ENCODE measurements at places on chromosomes 11 and 22. TPM values are rescaled to one million over a fixed set of nuclear protein-coding genes. Genes with fewer than 3 reads are reported as not detected.

- no peaks in the 10 kb centered on the region for H3K4me1 ChIP-seq
- H3K4me3 ChIP-seq = no peak overlapping the region
- no peak overlapping the region for H3K27ac ChIP-seq
- peaks cover 2% of the 10 kb centered on the region for H3K36me3 ChIP-seq
- DNase-seq = no peak
Measured at GRCh38 chr22:42637555-42637954, 2.8 kb downstream of the ATP5MGL start.

GRCh38 chr11:77206264-77207018 is 78.4 kb downstream of the MYO7A start:
- H3K4me1 ChIP-seq = no peaks in the 10 kb centered on the region
- H3K27ac ChIP-seq = no peak overlapping the region
- H3K4me3 ChIP-seq = no peak overlapping the region
- no peak for DNase-seq

- no peaks in the 10 kb centered on the region for H3K36me3 ChIP-seq
- H3K4me1 ChIP-seq = no peaks in the 10 kb centered on the region
- DNase-seq = no peak
- peaks cover 3% of the 10 kb centered on the region for H3K27me3 ChIP-seq
Measured at GRCh38 chr11:57248780-57249383, 11.8 kb upstream of the APLNR start.

DNA sequence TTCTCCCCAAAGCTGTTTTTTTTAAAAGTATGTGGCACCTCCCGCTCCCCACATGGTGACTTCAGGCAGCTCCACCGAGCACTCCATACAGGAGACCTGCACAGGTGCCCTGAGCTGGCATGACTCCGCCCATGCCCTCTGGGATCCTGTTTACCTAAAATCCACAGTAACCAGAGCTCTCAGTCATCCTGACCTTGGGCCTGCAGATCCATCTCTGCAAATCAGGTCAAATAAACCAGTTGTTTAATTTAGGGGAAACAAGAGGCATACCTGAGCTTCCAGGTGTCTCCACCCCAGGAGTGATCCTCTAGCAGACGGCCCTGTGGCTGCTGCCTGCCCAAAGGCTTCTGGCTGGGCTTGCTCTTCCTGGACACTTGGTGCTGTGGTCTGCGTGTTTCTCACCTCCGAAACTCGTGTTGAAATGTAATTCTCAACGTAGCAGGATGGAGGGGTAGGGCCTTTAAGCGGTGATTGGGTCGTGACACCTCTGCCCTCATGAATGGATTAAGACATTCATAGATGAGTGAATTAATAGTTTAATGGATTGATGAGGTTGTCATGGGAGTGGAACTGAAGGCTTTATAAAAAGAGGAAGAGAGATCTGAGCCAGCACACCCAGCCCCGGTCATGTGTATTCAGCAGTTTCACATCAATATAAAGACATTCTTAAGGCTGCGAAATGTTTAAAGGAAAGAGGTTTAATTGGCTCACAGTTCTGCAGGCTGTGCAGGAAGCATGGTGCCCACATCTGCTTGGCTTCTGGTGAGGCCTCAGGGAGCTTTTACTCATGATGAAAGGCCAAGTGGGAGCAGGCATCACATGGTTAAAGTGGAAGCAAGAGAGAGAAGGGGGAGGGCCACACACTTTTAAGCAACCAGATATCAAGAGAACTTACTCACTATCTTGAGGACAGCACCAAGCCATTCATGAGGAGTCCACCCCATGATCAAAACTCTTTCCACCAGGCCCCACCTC is 34.1 kb downstream of the LINC01488 start:
- no peaks in the 10 kb centered on the region for H3K36me3 ChIP-seq
- no peak overlapping the region for H3K4me3 ChIP-seq
- no peaks in the 10 kb centered on the region for H3K4me1 ChIP-seq
- H3K27ac ChIP-seq = no peak overlapping the region
- no peak for DNase-seq

DNA sequence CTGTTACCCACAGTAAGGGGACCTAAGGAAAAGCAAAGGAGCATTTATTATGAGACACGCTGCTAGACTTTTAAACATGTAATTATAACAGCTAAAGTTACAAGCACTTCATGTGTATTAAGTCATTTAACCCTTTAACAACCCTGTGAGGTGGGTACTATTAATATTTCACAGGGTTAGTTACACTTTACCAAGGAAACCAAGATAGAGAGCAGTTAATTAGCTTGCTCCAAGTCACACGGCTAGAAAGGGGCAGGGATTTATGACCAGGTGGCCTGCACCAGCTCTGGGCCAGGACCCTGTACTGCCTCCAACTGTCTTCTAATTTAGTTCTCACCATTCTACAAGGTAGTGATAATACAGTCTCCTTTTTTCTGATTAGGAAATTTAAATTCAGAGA is 74.9 kb downstream of the RPL27A start:
- H3K4me1 ChIP-seq = no peaks in the 10 kb centered on the region
- H3K27ac ChIP-seq = no peak overlapping the region
- H3K4me3 ChIP-seq = no peak overlapping the region
- H3K27me3 ChIP-seq = no peaks in the 10 kb centered on the region
- DNase-seq = no peak
- no peaks in the 10 kb centered on the region for H3K36me3 ChIP-seq

DNA sequence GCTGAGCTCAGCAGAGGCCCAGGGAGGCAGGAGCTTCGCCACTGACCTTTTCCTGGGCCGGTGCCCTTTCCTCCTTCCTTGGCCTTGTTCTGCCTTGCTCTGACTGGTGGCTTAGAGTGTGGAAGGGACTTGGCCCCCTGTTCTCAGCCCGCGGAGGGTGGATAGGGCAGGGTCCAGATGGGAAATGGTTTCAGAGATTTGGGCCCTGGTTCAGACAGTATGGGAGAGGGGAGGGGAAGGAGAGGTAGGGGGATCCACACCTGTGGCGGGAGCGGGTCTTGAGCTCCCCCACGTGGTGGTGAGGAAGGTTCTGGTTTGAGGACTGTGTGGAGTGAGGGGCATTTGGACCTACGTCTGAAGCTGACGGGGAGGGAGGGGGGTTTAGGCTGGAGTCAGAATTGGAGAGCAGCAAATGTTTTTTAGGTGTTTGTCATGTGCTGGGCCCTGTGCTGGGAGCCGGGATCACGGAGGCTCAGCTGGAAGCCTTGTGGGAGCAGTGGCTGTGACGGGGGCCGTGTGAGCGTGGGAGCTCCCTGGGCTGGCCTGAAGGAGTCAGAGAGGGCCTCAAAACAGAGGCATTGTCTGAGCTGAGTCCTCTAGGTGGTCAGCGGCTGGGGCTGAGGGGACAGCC is 27.2 kb downstream of the SHANK3 start:
- H3K4me1 ChIP-seq = peaks cover 11% of the 10 kb centered on the region
- no peak for DNase-seq
- no peaks in the 10 kb centered on the region for H3K36me3 ChIP-seq
- no peak overlapping the region for H3K27ac ChIP-seq
- no peak overlapping the region for H3K4me3 ChIP-seq

- no peaks in the 10 kb centered on the region for H3K27me3 ChIP-seq
- no peak for DNase-seq
Measured at GRCh38 chr22:46754110-46754799, 8.2 kb upstream of the TBC1D22A start.

DNA sequence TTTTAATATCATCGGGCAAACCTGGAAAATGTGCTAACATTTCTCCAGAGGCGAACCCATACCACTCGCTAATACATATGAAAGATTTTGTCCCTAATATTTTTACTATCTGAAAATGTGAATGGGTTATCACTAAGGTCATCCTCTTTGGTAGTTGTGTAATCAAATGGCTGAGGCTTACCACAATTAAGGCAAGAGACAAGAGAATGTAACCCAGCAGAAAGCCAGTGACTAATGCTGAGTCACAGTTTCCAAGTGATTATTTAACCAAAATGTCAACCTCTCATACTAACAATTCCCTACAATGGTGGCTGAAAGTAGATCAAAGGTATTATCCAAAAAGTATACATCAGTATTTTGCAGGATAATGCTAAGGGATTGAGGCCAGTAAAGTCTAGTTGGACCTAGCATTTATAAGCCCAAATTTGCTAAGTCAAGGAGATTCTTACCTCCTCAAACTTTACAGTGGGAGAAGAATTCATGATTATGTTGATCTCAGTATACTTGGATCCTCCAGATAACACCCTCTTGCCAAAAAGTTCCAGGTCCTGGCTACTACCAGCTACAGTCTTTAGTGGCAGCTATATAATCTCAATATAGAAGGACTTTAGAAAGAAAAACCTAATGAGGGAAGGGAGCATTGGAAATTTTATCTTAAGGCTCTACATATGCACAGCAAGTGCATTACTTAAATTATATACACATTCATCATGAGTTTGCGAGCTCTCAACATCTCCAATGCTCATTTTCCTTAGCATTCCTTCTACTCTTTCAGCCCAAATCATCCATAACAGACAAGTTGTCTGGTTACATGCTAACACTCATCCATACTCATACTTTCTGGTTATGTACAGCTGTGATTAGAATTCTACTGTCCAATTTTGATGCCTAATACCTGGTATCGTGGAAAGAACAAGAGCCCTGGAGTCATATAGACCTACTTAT is 25.4 kb downstream of the SIK3 start:
- H3K36me3 ChIP-seq = no peaks in the 10 kb centered on the region
- no peak overlapping the region for H3K27ac ChIP-seq
- H3K4me1 ChIP-seq = peaks cover 55% of the 10 kb centered on the region
- no peak for DNase-seq

GRCh38 chr11:102061276-102061675 is 14.0 kb downstream of the CFAP300 start:
- H3K4me1 ChIP-seq = no peaks in the 10 kb centered on the region
- no peak for DNase-seq
- H3K4me3 ChIP-seq = no peak overlapping the region
- H3K36me3 ChIP-seq = no peaks in the 10 kb centered on the region

GRCh38 chr11:12679471-12679870 is 5.2 kb downstream of the TEAD1 start:
- DNase-seq = no peak
- H3K4me1 ChIP-seq = no peaks in the 10 kb centered on the region
- no peaks in the 10 kb centered on the region for H3K36me3 ChIP-seq
- no peak overlapping the region for H3K27ac ChIP-seq
- H3K27me3 ChIP-seq = peaks cover 13% of the 10 kb centered on the region

DNA sequence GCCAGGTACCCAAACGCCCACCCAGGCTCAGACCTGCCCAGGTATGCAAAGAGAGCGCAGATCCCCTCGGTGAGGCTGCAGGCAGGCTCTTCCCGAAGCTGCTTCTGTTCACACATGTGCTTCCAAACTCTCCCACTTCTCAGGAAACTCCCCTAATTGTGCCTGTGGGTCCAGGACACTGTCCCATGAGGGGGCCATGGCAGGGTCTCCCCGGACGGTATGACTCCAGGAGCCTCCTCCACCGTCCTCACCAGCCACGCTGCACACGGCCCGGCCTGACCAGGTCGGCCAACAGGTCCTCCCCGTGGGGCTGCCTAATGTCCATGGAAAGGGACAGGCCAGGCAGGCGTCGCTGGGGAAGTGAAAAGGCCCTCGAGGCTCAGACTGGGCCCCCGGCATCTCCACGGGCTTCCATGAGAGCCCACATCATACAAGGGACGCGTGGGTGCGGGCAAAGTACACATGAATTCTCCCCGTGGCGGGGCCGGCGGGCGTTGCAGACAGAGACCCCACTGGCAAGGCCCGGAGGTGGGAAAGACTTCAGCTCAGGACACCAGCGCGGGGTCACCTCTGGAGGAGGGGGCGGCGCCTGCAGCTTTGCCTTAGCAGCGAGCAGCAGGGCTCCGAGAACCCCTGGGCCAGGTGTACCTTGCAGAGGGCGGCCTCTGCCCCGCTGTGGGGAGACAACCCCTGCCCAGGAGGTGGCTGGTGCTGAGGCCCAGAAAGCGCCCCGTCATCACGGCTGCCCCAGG is 526.1 kb downstream of the BRD1 start:
- DNase-seq = no peak
- no peak overlapping the region for H3K4me3 ChIP-seq
- H3K4me1 ChIP-seq = no peaks in the 10 kb centered on the region

- H3K4me1 ChIP-seq = no peaks in the 10 kb centered on the region
- H3K4me3 ChIP-seq = no peak overlapping the region
- no peaks in the 10 kb centered on the region for H3K36me3 ChIP-seq
- DNase-seq = no peak
Measured at GRCh38 chr11:128399251-128400121, 187.9 kb downstream of the ETS1 start.

Gene C11orf87
- total RNA-seq = not detected

Gene PRR33
- total RNA-seq = not detected

Gene BDNF
- not detected for total RNA-seq

Gene SMC1B
- 0.08 TPM for total RNA-seq

Data from CD4-positive, alpha-beta memory T cell (primary cell).